NCI-H524 treated with DMSO at 0.1 percent for 48 hours (cell line): ENCODE measurements at places on chromosomes 11 and 22.

DNA sequence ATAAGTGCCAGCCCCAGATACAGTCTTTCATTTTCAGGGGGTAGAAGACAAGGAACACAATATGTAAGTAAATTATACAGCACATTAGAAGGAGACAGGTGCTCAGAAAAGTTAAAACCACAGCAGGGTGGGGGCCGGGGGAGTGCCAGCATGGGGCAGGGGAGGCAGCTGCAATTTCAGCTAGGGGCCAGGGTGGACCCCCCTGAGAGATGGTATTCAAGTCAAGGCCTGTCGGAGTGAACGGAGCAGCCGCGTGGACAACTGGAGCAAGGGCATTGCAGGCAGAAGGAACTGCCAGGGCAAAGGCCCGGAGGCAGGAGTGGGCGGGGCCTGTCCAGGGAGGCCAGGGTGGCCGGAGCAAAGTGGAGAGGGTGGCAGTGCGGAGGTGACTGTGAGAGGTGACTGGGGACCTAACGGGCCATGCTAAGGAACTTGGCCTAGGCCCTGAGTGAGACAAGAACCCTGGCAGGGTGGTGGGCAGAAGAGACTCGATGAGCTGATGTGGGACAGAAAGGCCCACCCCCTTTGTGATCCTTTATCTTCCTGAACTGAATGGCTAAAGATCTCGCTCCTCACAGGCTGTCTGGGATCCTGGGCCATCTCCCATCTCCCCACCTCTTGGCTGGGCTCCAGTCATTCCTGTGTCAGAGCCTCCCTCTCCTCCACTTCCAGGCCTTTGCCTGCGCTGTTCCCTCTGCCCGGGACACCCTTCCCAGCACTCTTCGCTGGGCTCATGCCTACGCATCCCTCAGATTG, 22.4 kb upstream of the FLRT1 start:
- no peak for DNase-seq

- DNase-seq: no peak
These were observed 5.4 kb downstream of the GRK2 start for GRCh38 chr11:67271541-67272284.

DNA sequence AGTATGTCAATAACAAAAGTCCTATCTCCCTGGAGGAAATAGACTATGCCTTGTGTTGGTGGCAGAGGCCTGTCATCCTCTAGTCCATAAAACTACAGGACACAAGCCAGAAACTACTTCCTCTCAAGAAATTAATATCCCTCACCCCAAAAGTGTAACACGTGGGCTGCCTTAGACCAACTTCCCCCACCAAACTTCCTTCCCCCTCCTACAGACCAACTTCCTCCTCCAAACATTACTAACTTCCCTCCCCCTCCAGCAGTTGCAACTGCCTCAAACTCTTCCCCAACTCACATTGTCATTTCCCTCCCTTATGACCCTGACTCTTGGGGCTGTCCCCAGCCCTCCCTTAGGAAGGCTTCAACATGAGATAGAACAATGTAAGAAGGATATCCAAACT, 6.3 kb downstream of the OR52K2 start:
- DNase-seq: no peak

- DNase-seq: no peak
These were observed 2.4 kb upstream of the MYO7A start for GRCh38 chr11:77125695-77126094.

DNA sequence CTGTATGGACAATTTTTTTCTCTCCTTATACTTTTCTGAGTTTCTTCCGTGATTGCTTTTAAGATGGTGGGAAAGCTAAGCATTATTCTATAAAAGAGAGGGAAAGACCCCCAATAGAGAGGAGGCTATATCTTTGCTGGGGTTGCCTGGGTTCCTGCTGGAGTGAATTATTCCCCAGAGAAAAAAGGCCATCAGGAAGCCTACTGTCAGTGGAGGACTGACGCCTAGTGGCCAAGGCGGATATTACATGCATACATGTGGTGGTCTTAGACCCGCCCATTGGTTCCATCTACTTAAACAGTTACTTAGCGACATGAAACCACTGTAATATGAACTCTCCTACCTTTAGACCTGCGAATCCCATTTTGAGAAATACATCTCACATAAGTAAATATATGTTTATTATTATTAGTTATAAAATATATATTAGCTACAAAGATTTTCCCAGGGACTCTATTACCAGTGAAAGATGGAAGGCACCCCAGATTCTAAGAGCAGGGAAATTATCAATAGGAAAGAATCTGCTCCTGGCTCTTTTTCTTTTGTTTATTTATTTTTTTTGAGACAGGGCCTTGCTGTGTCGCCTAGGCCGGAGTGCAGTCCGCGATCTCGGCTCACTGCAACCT, 15.7 kb upstream of the PGA3 start:
- peak; percentile 23 for DNase-seq

GRCh38 chr11:3830730-3831129, 10.0 kb downstream of the RHOG start:
- DNase-seq: no peak

DNA sequence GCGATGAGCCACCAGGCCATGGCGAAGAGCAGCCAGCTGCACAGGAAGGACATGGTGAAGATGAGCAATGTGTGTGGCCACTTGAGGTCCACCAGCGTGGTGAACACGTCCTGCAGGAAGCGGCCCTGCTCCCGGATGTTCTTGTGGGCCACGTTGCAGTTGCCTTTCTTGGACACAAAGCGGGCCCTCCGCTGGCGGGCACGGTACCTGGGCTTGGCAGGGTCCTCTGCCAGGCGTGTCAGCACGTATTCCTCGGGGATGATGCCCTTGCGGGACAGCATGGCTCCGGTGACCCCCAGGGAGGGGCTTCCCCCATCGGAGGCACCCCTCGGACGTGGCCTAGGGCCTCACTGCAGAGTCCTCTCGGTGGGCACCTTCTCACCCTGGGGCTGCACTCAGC, 648 bp downstream of the KCNJ11 start:
- no peak for DNase-seq

- DNase-seq: peak; percentile 65
These were observed 5.1 kb downstream of the POU2AF3 start for GRCh38 chr11:111303461-111303860.

DNA sequence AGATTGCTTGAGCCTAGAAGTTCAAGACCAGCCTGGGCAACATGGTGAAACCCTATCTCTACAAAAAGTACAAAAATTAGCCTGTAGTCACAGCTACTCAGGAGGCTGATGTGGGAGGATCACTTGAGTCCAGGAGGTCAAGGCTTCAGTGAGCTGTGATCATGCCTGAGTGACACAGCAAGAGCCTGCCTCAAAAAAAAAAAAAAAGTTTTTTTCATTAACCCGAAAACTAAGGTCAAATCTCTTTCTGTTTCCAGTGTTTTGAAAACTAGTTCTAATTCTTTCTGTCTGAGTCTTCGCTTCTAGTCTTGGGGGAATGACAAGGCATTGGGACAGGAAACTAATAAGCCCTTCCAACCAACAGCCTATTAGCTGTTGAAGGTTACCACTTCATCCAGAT, 57.6 kb downstream of the LIF start:
- no peak for DNase-seq

DNA sequence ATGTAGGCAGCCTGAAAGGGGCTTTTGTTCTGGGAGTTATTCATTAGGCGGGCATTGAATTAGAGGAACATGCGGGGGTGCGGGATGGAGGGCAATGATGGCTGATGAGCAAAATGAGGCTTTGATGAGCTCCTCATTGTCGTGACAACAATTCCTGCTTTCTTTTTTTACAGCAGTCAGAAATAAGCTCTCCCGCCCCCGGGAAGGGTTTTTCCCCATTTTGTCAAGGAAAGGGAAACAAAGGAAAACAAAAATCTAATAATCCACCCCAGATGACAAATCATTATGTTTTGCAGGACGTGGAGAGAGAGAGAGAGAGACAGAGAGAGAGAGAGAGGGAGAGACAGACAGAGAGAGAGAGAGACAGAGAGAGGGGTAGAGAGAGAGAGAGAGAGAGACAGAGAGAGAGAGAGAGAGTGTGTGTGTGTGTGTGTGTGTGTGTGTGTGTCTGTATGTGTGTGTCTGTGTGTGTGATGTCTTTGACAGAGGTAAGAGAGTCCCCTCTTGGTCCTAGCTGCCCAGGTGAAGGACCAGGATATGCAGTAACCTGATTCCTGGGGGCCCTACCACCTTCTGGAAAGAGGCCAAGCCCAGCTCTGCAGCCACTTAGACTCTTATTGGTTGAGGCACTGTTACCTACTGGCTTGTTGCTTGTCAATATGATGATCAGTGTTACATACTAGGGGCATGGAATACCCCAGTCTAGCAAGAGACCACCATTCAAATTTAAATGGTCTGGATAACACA, 46.7 kb upstream of the PARVA start:
- peak; percentile 52 for DNase-seq
